ENCODE measurements at places on chromosomes 7 and 10.

DNA sequence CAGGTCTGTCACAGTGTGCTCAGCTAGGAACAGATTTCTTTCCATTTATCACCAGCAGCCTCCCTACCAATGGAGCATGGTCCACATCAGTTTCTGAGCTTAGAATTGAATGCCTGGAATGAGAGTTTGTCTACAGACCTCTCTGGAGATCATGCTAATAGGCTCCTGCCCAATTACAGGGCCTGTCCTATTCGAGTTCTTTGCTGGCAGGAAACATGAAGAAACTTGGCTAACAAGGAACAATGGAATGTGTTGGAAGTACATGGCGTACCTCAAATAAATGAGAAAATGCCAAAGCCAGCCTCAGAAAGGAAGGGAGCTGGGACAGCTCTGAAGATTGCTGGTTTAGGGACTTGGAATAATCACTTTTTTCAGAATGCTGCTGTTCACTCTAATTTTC is 186.0 kb upstream of the AKR1E2 start:
- no peak for DNase-seq

DNA sequence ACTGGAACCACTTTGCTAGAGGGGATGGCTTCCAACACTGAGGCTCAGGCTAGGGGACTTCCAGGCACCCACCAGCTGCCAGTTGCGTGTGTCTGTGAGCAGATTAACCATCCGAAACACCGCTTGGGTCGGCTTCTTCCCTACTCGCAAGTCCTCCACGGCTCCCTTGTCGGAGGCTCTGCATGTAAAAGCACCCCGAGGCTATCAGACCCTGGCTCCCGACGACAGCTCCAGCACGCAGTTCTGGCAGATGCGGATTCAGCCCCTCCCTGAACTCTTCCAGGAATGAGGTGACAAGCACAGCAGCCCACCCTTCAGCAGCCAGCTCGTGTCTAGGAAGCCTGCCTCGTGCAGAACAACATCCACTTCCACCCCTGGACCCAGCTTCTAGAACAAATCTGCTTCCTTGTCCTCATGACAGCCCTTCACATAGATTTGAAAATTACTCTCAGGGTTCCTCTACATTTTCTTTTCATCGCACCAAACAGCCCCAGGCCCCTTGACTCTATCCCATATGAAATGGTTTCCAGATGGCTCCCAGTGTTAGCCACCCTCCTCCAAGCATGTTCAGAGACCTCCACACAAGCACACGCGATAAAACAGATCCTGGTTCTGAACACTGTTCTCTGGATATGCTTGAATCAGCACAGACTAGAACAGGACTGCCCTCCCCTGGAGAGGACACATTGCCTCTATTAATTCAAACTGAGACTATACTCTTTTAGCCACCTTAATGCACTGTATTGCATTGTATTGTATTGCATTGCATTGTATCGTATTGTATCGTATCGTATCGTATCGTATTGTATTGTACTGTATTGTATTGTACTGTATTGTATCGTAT is 44.6 kb downstream of the SLIT1 start:
- DNase-seq: no peak

DNA sequence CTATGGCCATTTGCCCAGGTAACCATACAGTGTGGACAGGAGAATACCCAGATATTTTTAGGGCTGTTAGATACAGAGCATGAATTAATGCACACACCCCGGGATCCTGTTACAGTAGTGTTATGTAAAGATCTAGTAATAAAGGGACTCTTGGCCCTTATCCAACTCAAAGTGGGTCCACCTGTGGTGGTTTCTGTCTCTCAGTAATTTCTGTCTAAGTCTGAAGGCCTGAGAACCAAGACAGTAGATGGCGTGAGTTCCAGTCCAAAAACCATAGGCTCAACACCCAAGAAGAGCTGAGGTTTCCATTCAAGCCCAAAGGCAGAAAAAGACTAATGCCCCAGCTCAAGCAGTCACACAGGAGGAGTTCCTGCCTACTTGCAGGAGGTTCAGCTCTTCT is 277.7 kb downstream of the ZEB1 start:
- DNase-seq: no peak

GRCh38 chr7:44051611-44052220 is 7.2 kb downstream of the DBNL start:
- no peak for DNase-seq

DNA sequence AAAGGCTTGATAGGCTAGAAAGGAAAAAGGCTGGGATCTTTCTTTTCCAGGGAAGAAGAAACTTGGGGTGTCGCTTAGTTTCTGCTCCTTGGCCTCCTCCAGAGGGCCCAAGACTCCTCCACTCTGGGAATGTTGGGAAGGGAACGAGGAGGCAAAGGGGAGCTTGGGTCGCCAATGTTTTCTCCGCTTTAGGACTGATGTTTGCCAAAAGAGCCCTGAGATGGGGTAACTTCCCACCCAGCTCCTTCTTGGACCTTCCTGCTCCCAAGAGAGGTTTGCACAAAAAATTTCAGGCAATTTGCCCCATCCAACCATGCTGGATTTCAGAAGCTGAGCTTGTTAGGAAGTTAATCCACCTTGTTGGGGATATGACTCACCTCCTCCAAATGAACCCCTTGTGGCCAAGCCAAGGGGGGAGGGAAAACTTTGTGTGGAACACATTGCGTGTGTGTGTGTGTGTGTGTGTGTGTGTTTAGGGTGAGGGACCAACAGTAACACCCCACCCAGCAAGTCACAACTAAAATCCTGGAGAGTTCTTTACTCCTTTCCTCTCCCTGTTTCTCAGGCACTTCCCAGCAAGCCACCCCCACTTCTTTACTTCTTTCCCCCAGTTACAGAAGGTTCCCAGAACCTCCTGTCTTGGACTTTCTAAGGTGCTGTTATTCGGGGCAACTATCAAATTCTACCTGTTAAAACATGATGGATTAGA is 8.7 kb upstream of the HOXA2 start:
- DNase-seq: peak; percentile 67

DNA sequence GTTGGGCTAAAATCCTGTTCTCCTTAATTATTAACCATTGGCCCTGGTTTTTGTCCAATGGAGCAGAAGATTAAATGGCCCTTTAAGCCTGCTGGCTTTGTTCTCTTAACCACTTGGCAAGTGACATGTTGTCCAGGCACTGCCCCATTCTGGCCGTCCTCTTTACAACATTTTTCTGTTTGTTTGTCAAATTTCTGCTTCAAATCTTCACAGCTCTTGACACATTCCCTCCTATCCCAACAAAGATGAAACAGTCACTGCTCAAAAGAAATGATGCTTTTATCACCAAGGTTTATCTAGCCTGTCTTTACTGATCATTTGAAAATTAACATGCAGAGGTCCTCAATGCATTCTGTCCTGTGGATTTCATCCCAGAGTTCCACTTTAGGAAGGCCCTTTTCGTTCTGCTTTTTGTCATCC is 700.4 kb downstream of the KCNMA1 start:
- DNase-seq: no peak

DNA sequence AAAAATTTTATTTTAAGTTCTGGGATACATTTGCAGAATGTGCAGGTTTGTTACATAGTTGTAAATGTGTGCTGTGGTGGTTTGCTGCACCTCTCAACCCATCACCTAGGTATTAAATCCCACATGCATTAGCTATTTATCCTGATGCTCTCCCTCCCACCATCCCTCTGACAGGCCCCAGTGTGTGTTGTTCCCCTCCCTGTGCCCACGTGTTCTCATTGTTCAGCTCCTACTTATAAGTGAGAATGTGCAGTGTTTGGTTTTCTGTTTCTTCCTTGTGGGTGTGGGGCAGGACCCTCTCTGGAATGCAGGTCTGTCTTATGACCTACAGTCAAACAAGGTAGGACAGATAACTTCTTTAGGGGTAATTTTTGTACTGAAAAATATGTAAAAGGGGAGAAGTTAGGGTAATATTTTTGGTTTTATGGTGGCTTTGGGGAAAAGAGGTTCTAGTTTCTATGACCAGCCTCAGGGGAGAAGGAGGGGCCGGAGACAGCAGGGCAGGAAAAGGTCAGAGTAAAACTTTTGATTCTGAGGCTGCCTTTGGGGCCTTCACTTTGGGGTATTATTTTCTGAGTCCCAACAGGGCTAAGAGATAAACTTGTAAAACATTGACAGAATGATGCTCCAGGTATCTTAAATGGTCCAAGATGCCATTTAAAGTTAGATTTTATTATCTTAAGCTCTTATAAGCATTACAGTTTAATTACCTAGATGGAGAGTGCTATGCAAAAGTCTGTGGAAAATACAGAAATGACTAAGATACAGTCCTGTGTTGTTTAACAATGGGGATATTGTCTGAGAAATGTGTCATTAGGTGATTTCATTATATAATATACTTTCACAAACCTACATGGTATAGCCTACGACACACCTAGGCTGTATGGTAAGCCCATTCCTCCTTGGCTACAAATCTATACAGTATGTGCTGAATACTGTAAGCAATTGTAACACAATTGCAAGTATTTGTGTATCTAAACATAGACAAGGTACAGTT is 354.8 kb downstream of the ABCA13 start:
- no peak for DNase-seq

DNA sequence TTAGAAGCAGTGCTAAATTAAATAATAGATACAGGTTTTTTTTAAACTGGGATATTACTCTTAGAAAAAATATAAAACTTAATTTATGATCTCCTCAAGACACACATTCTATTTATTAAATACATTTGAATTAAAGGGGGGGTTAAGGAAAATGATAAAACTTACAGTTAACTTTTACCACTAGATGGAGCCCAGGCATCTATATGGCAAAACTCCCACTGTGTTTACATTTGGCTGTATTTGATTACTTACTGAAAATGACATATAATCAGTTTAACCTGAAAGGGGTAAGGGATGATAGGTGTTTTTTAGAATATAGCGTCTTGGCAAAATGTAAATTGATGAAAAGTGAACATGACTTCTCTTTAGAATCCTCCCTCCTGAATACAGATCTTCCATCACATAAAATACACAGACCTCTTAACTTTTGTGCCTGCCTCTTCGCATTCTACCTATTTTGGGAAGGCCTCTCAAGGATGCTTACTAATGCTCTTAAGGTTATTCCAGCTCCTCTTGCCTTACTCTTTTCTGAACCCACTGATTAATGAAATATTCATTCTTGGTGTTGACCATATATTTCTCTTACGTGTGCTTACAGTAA is 235.7 kb downstream of the AGMO start:
- no peak for DNase-seq

DNA sequence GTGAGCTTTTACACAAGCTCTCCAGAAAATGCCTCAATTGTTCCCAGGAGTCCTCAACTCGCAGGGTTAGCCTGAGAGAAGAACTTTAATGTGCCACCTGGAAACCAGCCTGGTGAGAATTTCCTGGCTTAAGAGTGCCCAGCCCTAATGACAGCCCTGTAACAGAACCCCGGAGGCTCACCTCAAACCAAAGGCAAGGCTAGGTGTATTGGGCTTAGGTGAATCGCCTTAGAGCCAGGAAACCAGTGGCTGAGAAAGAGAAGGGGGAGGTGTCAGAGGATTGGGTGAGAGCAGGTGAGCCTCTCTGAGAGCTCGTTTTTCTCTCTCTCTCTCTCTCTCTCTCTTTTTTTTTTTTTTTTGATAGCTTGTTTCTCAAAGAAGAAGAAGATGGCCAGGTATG is 7.3 kb downstream of the OCM2 start:
- DNase-seq: no peak

DNA sequence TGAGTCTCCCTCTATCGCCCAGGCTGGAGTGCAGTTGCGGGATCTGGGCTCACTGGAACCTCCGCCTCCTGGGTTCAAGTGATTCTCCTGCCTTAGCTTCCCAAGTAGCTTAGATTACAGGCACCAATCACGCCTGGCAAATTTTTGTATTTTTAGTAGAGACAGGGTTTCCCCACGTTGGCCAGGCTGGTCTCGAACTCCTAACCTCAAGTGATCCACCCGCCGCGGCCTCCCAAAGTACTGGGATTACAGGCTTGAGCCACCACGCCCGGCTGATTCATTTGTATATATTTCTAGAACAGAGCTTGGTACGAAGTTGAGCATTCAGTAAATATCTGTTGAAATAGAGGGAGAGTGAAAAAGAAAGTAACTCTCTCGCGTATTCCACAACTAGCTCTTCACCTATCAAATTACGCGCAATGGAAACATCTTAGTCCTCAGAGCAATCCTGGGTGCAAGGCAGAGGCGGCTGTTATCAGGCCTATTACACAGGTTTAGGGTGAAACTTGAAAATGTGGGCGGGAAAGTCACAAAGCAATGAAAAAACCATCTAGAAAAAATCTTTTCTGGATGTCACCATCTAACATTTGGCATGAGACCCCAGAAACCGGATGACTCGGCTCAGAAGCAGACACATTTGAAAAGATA is 707 bp upstream of the GHITM start:
- no peak for DNase-seq

- DNase-seq: no peak
Measured at GRCh38 chr7:19572566-19572965, 136.3 kb downstream of the POLR1F start.

DNA sequence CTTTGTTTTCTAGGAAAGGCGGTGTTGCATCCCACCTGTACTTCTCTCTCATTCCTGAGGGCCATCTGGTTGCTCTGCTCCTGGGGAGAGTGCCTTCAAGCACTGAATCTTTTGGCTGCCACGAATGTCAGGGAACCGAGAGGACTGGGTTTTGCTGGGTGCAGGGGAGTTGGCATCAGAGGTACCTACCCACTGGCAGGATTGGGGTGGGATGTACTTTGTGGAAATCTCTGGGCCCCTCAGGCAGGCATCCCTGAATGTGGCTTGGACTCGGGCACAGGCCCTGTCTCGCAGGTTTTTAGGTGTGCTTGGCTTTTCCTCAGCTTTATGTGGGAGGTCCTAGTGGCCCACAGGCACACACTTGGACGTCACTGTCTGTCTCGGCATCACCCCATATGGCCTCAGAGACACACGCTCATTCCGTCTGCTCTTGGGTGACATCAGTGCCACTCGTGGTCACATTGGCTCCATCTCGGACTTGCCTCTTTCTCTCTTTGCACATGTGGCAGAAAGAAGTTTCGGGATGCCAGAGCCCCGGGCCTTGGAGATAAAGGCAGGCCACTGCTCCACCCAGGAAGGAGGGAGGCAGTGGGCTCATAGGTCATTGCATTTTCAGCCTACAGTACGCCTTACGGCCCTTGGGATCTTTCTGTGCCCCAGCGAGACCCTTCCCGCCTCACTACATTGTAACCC is 325.6 kb downstream of the ZNF716 start:
- no peak for DNase-seq

GRCh38 chr7:12158334-12159060 is 52.6 kb upstream of the TMEM106B start:
- no peak for DNase-seq

DNA sequence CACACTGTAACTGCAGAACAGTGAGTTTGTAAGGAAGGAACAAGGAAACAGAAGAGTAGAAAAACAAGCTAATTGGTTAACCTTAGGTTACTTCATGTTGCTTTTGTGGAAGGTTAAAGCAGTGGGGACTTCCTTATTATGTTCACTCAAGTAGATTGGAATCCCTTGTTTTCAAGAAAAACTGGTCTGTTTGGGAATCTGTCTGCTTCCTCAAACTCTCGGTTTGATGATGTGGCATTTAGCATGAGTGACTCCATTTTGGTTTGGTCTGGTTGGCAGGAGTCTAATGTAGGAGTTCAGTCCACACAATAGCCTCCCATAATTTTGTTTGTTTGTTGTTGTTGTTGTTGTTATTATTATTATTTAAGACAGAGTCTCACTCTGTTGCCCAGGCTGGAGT is 3.8 kb upstream of the TRIM56 start:
- DNase-seq: no peak

- no peak for DNase-seq
Measured at GRCh38 chr10:29553544-29554250, 81.1 kb downstream of the SVIL start.
